LHCN-M2 (cell line): ENCODE measurements at places on chromosomes 12 and 14. TPM values are rescaled to one million over a fixed set of nuclear protein-coding genes. Genes with fewer than 3 reads are reported as not detected.
A peak's percentile ranks its signal among the peaks of the same experiment; 100 is the strongest.

Gene KRT77
- not detected in 2 replicates for total RNA-seq

Gene TEX22
- 0.06 TPM in 1 of 2 replicates, not detected in the other for total RNA-seq

Gene LLPH
- total RNA-seq = 21.7 and 23.4 TPM in 2 replicates

DNA sequence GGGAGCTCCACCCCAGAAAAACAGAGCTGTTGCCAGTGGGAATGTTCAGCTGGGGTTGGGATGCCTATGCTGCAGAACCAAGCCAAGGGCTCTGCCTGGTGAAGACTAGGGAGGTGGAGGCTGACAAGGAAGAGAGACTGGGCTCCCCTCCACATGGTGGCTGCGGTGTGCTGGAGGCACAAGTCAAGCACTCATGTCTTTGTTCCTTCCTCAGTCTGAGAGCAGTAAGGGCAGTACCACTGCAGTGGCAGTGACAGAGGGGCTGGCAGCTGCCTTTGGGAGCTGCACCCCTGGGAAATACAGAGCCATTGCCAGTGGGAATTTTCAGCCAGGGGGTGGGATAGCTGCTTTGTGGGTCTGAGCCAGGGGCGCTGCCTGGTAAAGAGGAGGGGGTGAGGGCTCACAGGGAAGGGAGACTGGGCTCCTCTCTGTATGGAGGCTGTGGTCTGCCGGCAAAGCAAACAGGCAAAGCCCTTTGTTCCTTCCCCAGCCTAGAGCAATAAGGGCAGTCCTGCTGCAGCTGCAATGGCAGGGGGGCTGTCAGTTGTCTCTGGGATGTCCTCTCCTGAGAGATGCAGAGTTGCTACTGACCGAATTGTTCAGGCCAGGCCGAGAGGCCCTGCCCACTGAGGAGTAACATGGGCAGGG, 255.9 kb downstream of the RAD51B start:
- DNase-seq = no peak

DNA sequence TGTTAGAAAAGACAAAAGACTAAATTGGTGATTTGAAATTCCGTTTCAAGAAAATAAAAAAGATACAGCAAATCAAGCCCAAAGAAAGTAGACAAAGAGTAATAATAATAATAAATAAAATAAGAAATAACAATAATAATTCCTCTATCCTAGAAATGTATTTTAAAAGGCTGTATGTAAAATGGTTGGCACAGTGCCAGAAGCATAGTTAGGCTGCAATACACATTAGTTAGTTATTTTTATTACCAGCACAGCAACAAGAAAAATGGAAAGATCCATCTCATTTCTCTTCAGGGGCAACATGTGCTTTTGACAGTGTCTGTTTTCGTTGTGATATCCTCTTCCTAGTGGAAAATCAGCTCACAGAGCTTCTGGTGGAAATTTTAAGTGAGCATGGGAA, 174.1 kb upstream of the TMTC1 start:
- DNase-seq = no peak

GRCh38 chr12:106247674-106248311, at the start of gene CKAP4:
Gene CKAP4, minus strand, starts transcription at chr12:106248020. Its CDS starts 169 bp downstream, at chr12:106247851.
- DNase-seq = peak; percentile 67

- DNase-seq = peak; percentile 64
Observed at GRCh38 chr14:30607156-30607780, 14.9 kb upstream of the SCFD1 start.

DNA sequence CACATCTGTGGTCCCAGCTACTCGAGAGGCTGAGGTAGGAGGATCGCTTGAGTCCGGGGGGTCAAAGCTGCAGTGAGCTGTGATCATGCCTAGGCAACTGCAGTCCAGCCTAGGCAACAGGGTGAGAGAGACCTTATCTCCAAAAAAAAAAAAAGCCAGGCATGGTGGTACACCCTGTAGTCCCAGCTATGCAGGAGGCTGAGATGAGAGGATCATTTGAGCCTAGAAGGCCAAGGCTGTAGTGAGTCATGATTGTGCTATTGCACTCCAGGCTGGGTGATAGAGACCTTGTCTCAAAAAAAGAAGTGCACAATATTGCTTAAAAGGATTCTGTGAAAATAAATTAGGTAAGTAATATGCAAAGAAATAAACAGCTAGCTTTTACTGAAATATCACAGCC, 17.0 kb downstream of the NAA25 start:
- no peak for DNase-seq

DNA sequence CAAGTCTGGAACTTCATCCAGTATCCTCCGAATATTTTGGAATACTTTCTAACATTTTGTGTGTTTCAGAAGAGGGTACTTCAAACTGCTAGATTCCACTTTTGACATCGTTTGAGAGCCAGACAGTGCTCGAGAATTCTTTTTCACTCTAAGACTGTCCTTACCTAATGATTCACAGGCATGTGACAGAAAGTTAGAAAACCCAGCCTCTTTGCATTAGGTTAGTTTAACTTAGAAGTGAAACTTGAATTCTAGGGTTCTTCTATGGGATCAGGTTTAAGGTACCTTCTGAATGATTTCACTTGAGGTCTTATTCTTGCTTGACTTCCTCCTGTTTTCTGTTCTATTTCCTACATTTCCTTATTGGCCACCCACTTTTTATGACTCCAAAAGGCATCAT, 431.8 kb downstream of the SLC6A15 start:
- no peak for DNase-seq

GRCh38 chr12:121725423-121725822, 12.9 kb downstream of the TMEM120B start:
- no peak for DNase-seq

DNA sequence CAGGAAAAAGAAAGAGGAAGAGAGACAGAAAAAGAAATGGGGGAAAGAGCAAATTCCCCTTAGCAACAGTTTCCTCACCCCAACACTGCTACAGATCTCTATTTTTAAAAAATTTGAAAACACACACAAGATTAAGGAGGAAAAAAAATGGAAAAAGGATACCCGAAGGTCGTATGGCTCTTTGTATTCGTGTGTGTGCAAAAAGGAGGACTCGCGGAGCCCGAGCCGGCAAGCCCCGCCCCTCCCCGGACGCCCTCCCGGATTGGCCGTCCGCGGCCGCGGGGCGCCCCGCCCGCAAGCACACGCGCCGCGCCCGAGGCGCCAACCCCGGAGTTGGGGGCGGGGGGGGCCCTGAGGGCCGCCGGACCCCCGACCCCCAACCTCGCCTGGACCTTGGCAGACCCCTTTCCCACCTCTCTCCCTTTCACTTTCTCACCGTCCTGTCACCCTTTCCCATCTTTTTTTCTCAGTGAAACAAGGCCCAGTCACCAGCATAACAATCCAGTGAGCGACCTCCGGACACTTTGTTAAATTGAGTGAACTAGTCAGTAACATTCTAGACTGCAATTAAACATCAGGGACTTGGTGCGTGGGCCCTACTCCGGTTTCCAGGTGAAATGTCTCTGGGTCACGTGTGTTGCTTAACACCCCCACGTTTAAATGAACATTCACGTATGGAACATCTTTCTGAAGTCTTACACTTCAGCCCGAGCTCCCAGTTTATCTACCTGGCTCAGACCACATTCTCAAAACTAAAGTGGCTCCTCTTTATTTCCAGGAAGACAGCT, at the start of gene C14orf93:
Gene C14orf93, minus strand, starts transcription at position 205 of the 788 bp plus-strand sequence. CDS start 11,120 bp downstream, outside the sequence.
- DNase-seq = peak; percentile 54
